Stimulated activated CD8-positive, alpha-beta memory T cell treated with anti-CD3 and anti-CD28 coated beads, Interleukin-4, amount 100 ng/mL, for 1 hour (primary cell): ENCODE measurements at places on chromosomes 11 and 22.

- DNase-seq = no peak
Measured at GRCh38 chr11:120122924-120123683, 14.8 kb downstream of the TRIM29 start.

DNA sequence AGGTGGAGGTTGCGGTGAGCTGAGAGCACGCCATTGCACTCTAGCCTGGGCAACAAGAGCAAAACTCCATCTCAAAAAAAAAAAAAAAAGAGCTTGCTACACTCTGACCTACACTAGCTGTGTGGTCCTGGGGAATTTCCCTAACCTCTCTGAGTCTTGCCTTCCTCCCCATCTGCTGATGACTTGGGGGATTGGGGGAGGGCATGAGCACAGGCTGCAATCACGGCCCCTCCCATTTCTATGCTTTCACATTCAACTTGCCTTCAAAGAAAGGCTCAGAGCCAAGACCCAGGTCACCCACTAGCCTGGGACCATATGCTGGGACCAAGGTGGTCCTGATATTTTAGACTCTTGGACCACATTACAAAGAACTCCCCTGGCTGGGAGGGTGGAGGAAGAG is 39.8 kb upstream of the TEF start:
- no peak for DNase-seq

- no peak for DNase-seq
Measured at GRCh38 chr11:13207665-13208594, 69.7 kb upstream of the BMAL1 start.

DNA sequence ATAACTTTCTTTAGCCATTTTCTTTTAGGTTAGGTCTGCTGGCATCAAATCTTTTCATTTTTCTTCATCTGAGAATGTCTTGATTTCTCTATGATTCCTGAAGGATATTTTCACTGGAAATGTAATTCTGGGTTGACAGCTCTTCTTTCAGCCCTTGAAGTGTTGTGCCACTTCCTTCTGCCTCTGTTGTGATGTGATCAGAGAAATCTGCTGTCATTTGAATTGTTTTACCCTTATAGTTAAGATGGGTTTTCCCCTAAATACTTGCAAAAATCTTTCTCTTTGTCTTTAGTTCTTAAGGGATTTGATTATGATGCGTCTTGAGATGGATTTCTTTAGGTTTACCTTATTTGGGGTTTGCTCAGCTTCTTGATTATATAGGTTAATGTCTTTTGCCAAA is 23.0 kb downstream of the USP47 start:
- DNase-seq = no peak

GRCh38 chr11:113021111-113021510 is 59.9 kb downstream of the NCAM1 start:
- no peak for DNase-seq

- DNase-seq = no peak
Measured at GRCh38 chr11:1205987-1206331, 16.9 kb upstream of the MUC5B start.

DNA sequence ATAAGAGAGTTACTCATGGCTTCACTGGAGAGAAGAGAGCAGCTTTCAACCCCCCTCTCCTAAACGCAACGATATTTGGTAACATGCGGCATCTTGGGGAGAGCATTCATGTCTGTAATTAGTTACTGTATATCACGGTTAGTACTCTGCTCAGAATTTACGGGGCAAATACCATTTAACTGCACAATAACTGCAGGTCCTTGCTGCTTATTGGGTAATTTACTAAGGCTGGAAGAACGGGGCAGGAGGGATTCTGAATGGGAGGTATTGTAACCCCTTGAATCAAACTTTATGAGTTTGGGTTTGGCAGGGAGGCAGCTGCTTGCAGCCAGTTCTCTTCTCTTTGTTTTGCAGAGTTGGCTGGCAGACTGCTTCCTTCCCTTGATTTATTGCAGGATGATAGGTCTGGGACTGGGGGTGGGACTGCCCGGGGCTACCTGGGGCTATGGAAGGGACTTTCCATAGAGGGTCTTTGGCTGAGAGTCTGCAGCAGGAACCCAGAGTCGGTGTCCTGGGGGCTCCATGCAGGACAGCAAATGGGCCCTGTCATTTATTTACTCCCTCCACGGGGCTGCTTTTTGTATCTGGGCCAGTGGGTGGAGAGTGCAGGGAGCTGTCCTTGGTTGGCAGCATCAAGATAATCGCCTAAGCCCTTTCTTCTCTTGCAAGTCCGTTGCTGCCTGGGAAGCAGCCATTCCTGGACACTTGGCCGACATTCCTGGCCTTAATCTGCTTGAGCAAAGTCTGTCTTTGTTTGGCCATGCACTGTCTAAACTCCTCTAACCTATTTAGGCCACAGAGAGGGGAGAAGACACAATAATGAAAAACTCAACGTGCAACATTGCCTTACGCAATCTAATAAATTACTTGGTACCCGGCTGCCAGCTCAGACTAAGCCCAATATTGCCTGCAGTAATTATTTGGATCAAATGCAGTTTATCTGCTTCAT is 188.9 kb downstream of the ST3GAL4 start:
- DNase-seq = no peak

DNA sequence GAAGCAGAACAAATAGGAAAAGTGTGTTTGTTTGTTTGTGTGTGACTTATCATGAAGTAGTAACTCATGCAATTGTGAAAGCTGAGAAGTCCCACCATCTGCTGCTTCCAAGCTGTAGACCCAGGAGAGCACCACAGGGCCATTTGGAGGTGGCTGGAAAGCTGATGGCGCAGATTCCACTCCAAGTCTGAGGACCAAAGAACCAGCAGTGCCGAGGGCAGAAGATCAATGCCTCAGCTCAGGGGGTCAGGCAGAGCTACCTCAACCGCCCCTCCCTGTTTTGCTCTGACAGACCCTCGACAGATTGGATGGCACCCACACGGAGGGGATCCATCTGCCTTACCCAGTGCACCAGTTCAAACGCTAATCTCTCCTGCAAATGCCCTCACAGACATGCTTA is 896.2 kb downstream of the BRD1 start:
- no peak for DNase-seq

GRCh38 chr11:14111496-14111895 is 149.0 kb downstream of the SPON1 start:
- DNase-seq = no peak

DNA sequence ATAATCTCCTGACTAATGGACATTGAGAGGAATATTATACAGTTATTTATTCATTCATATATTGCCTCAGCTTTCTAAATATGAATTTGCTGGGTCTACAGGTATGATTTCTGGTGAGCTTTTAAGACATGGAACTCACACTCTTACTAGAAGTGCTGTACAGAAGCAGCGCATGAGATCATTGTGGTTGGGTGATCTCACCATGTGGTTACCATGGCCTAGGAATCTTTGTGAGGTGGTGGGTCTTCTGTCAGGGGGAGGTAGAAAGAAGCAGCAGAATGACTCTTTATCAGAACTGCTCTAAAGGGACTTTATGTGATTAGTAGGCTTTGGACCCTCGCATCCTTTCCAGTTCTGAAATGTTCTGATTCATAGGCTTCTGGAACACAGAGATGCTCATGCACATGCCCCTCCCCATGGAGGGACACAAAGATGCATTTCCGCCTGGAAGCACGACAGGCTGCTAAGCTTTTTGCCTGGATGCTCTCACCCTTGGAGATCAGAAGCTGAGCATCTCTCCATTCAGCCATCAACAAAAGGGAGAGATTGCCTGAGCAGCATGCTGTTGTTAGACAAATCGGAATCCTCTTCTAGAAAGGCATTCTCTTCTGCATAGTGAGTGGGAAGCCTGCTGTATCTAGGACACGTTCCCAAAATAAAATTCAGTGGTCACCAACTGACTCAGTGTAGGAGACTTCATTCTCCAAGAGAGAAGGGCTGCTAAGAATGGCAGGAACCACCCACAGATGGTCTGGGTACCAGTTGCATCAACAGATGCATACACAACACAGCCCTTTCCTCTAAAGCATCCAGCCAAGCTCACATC is 51.3 kb downstream of the KIRREL3 start:
- DNase-seq = no peak
